ENCODE measurements at places on chromosomes 4 and X. TPM values are rescaled to one million over a fixed set of nuclear protein-coding genes. Genes with fewer than 3 reads are reported as not detected.
A peak's percentile ranks its signal among the peaks of the same experiment; 100 is the strongest.

DNA sequence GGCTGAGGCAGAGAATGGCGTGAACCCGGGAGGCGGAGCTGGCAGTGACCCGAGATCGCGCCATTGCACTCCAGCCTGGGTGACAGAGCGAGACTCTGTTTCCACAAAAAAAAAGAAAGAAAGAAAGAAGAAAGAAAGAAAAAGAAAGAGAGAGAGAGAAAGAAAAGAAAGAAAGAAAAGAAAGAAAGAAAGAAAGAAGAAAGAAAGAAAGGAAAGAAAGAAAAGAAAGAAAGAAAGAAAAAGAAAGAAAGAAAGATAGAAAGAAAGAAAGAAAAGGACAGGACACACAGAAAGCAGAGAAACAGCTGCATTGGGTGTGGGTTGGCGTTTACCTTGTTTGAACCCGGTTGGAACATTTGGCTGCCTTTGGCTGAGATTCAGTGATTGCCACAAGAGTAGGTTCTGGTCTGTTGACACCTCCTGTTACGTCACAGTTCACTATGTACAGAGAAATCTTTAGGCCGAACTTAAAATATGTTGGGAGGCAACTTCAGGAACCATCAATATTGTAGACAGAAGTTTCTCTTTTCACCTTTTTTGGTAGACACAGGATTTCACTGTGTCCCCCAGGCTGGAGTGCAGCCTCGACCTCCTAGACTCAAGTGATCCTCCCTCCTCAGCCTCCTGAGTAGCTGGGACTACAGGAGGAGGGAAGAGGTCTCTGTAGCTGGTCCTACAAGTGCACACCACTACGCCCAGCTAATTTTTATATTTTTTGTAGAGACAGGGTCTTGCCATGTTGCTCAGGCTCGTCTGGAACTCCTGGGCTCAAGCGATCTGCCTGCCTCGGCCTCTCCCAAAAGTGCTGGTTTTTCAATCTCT is 16.3 kb upstream of the PLCXD1 start:
- no peak for DNase-seq

Gene ADH1A
- not detected for total RNA-seq

DNA sequence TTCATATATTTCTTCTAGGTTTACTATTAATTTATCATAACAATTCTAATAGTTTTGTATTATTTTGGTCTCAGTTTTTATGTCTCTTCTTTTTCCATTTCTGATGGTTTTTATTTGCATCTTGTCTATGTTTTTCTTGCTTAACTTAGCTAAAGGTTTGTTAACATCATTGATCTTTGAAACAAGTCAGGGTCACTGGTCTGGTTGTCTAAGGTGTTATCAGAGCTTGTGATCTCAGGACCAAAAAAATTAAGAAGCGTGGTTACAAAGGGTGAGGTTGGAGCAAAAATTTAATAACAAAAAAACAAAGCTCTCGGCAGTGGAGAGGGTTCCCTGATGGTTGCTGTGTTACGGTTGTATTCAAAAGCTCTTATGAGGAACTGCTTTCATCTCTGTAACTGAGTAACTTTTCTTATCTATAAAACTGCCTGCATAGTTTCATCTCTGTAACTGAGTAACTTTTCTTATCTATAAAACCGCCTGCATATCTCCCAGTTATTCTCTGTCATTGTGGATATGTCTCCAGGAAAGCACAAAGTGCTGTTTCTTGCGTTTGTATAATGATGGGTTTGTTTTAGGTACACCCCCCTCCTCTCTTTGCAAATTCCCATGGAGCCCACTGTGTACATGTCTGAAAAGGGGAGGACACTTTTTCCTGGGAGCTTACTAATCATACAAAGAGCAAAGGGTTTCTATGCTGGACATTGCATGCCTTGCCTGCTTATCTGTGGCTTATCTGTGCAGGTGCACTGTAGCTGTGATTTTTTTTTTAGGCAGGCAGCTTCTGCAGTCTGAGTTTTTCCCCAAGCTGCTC is 62.4 kb upstream of the UGT2B15 start:
- DNase-seq, result no peak

DNA sequence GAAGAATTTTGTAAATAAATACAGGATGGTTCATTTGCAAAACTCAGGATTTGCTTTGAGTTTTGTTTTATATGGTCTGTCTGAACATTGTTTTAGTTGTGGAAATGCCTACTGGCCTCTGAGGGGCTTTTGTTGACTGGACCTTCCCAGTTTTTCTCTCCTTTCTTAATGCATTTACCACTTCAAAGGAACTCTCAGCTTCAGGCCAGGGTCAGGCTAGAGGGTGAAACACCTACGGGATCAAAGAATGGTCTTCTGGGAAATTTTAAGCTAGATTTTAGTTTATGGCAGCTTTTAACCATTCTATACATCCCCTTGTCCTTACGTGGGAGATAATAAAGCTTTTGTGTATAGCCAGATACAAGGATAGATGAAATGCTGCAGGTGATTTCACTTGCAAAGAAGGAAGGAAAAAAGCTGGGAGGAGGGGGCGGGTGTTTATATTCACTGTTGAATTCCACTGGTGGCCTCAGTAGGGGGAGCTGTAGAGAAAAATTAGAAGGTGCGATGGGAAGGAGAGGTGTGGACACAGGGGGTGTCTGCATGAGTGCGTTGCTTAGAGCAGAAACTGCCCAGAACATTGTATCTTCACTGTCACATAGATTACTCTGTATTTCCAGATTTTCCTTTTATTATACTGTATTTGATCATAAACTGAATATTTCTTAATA is 151.8 kb downstream of the TSPAN5 start:
- DNase-seq, result no peak

Gene TMSB15B
- 4.4 TPM for total RNA-seq

Gene ZNF157
- total RNA-seq, result 0.40 TPM

DNA sequence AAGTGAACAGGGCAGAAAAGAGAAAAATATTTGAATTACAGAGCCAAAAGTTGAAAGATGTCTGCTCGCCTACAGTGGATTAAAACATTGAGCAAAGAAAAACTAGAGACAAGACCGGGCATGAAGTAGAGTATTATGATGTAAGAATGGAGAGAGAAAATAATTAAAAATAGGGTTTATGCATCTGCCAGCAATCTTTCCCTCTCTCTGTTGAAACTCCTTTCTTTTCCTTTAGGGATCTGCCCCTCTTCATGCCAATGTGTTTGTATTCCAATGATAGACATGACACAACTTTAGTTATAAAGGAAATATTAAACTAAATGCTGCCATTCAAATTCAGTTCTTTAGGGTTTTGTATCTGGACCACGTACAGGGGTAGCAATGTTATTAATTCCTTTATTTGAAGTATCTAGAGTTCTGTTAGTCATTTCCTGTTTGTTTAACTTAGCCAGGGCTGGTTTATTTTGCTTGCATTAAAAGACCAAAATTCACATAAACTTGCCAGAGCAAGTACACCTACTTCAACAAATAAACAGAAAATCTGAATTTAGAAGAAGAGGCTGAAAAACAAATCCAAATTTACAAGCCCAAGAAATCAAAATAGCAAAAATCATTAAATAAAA is 202.6 kb downstream of the SPOCK3 start:
- DNase-seq, result no peak

GRCh38 chrX:130100180-130100579 is 10.1 kb downstream of the ELF4 start:
- no peak for DNase-seq

DNA sequence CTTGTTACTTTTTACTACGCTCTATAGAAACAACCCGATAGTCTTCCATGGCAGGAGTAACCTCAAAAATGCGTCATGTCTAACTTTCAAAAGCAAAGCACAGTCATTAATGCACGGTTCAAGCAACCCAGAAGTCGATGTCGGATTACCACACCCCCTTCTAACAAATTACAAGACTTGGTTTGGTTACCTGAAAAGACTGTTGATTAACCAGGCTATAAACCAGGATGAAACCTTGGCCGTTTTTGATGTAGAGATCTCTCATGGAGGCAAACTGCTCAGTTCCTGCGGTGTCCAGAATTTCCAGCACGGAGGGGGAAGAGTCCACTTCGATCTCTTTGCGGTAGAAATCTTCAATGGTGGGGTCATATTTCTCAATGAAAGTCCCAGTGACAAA is 2.4 kb downstream of the RAP2C start:
- DNase-seq, result no peak

DNA sequence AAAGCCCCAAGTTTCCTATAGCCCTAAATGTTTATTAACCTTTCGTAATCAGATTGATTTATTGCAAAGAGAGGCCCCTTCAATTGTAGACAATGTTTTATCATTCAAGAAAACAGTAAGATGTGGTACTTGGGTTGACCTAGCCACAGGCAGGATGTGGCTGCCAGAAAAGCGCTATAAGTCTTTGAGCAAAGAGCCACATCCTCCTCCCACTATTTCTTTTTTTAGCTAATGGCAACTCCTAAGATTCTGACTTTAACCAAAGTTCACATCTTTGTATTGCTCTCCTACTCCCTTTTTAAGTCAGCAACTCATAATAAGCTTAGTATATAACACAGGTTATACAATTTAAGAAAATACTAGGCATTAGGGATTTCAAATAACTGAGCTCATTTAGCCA is 70.7 kb upstream of the PPP3CA start:
- DNase-seq, result peak; percentile 22

GRCh38 chr4:150799207-150799606 is 215.9 kb downstream of the LRBA start:
- DNase-seq, result no peak

Gene CTSO
- total RNA-seq, result 1.3 TPM

DNA sequence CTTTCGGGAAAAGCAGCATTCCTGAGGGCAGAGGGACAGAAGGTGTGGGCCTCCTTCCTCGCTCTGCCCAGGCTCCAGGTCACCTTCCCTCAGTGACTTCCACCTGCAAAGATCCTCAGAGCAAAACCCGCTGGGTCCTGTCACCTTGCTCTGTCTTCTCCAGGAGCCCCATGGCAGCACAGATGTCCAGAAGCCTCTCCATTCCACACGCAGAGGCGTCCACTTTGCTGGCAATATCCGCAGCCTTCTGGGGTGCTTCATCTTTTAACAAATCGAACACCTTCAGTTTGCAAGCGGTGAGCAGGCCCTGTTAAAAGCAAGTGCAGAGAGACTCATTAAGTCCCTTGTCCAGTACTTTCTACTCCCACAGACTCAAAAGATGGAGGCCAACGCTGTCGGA is 27.3 kb downstream of the ASMTL start:
- no peak for DNase-seq

DNA sequence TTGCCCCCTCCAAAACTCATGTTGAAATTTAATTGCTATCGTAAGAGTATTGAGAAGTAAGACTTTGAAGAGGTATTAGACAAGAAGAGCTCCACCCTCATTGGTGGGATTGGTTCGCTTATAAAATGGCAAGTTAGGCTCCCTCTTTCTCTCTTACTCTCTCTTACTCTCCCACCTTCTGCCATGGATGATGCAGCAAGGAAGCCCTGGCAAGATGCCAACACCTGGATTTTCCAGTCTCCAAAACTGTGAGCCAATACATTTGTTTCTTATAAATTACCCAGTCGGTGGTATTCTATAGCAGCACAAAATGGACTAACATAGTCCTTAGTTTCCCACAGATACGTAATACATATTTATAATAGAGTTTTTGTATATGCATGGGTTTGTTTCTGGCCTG is 119.4 kb downstream of the DDIT4L start:
- no peak for DNase-seq

- DNase-seq, result no peak
These were observed 222.4 kb downstream of the HHIP start for GRCh38 chr4:144868309-144868708.

GRCh38 chr4:86977621-86978184 is 42.9 kb downstream of the AFF1 start:
- DNase-seq, result no peak

DNA sequence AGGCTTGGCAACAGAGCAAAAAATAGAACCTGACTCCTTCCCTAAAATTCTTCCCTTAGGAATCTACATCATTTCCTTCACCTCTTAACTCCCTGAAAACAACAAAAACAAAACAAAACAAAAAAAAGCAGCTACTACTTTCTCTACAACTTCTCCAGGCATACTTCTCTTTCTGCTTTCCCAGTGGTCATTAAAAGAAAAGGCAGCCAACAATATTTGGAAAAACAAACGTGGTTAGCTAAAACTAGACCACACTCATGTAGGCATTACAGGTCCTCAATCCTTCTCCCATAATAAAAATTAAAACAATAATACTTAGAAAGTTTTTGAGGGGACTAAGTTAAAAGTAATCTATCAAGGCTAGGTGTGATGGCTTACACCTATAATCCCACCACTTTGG is 29.0 kb upstream of the SMIM14 start:
- no peak for DNase-seq

Gene RBM46
- total RNA-seq, result not detected

DNA sequence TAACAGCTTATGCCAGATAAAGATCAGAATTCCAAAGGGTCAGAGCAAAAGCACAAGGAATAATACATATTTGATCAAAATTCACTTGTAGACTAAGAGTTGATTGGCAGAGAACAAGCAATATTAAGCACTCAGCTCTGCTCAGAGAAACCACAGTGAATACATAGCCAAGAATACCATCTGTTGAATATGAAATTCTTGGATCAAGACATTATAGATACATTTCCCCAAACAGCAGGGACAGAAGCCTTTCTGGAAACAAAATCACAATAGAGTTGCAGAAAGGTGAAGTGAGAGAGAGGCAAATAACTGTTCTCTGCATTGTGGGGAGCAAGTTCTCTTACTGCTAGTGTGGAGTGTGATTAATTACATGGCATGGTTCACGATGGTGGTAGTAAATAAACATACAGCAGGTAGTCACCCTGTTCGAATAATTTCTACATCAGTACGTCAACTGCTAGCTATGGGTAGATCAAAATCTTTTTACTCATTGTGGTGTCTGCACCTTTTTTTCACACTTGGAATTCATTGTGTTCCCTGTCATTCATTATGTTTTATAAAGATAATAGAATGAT is 366.7 kb downstream of the PCDH7 start:
- DNase-seq, result no peak

Gene USP17L28
- total RNA-seq, result not detected

Gene SPANXD
- total RNA-seq, result not detected

GRCh38 chrX:13689741-13690211 is 848 bp downstream of the RAB9A start:
- no peak for DNase-seq

Gene CWH43
- total RNA-seq, result not detected

GRCh38 chrX:153732401-153732800 is 7.7 kb downstream of the ABCD1 start:
- no peak for DNase-seq

GRCh38 chr4:137510557-137511265 is 21.6 kb downstream of the PCDH18 start:
- no peak for DNase-seq

GRCh38 chr4:189858435-189858834 is 82.2 kb upstream of the FRG1 start:
- DNase-seq, result no peak

DNA sequence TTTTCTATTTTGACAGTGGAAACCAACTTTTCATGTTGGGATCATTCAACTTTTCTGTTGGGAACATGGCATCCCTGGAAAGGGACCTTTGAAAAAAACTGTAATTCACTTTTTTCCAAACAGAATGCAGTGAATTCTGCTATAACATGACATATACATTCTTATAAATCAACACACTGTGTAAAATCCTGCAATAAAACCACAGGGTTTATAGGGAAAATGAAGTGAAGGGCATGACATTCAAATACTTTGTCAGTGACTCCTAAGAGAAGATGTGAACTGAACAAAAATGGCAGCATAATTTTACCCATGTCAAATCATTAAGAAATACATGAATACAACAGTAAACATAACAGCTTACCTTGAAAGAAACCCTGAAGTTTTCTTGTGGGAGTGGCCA is 264.5 kb upstream of the ANKRD50 start:
- DNase-seq, result no peak

GRCh38 chr4:135015771-135016170 is 814.2 kb upstream of the PABPC4L start:
- no peak for DNase-seq

- no peak for DNase-seq
These were observed 189.8 kb downstream of the PPP3CA start for GRCh38 chr4:101157415-101158133.

Measured in activated T-cell treated with anti-CD3 and anti-CD28 coated beads, Interleukin-2, amount 50 U/mL, for 4 hours (primary cell).